ENCODE measurements at places on chromosomes 1 and 21. TPM values are rescaled to one million over a fixed set of nuclear protein-coding genes. Genes with fewer than 3 reads are reported as not detected.

- no peak overlapping the region for H3K27ac ChIP-seq
- no peaks in the 10 kb centered on the region for H3K4me1 ChIP-seq
- no peak overlapping the region for H3K4me3 ChIP-seq
- no peaks in the 10 kb centered on the region for H3K27me3 ChIP-seq
Measured at GRCh38 chr1:17475752-17476151, 36.3 kb upstream of the RCC2 start.

GRCh38 chr1:54088385-54088784 is 35.0 kb downstream of the TCEANC2 start:
- no peaks in the 10 kb centered on the region for H3K27me3 ChIP-seq
- peaks cover 5% of the 10 kb centered on the region for H3K36me3 ChIP-seq
- no peak overlapping the region for H3K27ac ChIP-seq
- no peak for DNase-seq

- peaks cover 9% of the 10 kb centered on the region for H3K4me1 ChIP-seq
- no peak for DNase-seq
- H3K27me3 ChIP-seq: no peaks in the 10 kb centered on the region
- H3K27ac ChIP-seq: no peak overlapping the region
- H3K4me3 ChIP-seq: no peak overlapping the region
Measured at GRCh38 chr1:42240966-42241755, 76.6 kb upstream of the GUCA2A start.

DNA sequence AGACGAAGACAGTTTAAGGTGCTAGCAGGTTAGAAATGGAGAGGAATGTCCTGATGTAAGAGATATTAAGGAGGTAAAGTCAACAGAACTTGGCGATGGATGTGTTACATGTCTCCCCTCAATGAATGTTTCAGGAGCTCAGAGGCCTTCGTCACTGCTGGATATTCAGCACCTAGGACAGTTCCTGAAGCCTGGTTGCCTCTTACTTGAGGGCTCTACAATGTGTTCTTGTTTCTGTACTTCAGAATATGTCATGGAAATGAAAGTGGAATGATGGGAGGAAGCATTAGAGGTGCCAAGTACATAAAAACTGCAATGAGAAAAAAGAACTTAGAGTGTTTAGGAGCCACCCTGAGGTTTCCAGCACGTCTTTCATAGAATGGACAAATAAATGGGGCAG is 17.7 kb downstream of the TNR start:
- no peaks in the 10 kb centered on the region for H3K4me1 ChIP-seq
- no peak overlapping the region for H3K4me3 ChIP-seq
- H3K27ac ChIP-seq: no peak overlapping the region
- no peaks in the 10 kb centered on the region for H3K27me3 ChIP-seq

FAM72A gene
- 37.4 TPM for total RNA-seq

PROX1 gene
- not detected for total RNA-seq

All from activated CD8-positive, alpha-beta memory T cell treated with anti-CD3 and anti-CD28 coated beads, Interleukin-2, amount 10 ng/mL, durations not matched to agents 7 days and 5 days (primary cell).